ENCODE measurements at places on chromosomes 13 and 19.
A peak's percentile ranks its signal among the peaks of the same experiment; 100 is the strongest.

GRCh38 chr19:960020-960419, 24.1 kb upstream of the WDR18 start:
- DNase-seq, result no peak

GRCh38 chr13:80259159-80259558, 81.8 kb downstream of the SPRY2 start:
- no peak for DNase-seq

DNA sequence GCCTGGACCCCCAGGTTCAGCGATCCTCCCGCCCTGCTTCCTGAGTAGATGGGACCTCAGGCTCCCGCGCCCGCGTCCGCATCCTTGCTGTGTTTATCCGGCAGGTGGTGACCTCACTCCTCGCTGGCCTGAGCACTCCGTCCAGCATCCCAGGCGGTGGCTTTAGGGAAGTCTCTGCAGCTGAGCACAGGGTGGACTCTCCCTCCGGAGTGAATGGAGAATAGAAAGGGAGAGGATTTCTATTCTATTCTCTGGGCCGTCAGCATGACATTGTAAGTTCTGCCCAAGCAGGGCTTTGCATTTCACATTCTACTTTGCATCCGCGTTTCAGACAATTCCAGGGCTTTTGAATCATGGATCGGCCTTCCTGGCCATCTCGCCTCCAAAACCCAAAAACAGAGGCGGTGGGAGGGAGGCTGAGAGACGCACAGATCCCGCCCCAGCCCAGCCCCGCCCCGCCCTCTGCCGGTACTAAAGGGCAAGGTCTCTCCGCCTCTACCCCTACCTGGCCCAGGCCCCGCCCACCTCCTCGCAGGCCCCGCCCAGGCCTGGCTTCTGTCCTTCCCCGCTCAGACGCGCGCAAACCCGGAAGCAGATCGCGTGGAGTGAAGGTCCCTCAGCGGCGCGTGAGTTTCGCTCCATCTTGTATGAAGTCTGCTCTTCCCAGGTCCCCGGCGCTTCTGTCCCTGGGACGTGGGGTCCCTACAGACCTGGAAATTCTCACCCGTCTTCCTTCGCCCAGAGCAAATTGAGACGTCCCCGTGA, at the start of gene ZNF525:
TSS of gene ZNF525 (plus strand) at position 572 of the 765 bp plus-strand sequence. CDS start 6,577 bp downstream, outside the sequence.
- DNase-seq, result peak; percentile 94

GRCh38 chr19:35034588-35035382, 4.5 kb downstream of the SCN1B start:
- peak; percentile 45 for DNase-seq

DNA sequence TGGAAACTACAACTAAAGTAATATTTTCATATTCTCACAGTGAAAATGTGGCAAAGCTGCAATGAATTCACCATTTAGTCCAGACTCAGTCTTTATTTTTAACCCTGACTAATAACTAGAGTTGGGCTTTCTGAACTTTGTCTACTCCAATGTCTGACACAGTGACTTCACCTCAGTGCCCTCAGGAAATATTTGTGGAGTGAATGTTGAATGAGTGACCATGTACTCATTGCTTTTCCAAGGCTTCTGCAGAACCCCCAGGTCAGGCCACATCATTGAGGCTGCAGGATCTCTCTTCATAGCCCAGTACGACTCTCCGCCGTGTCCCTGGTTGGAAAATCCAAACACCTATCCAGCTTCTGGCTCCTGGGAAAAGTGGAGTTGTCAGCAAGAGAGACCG, 1.8 kb downstream of the ZNF175 start:
- DNase-seq, result no peak

DNA sequence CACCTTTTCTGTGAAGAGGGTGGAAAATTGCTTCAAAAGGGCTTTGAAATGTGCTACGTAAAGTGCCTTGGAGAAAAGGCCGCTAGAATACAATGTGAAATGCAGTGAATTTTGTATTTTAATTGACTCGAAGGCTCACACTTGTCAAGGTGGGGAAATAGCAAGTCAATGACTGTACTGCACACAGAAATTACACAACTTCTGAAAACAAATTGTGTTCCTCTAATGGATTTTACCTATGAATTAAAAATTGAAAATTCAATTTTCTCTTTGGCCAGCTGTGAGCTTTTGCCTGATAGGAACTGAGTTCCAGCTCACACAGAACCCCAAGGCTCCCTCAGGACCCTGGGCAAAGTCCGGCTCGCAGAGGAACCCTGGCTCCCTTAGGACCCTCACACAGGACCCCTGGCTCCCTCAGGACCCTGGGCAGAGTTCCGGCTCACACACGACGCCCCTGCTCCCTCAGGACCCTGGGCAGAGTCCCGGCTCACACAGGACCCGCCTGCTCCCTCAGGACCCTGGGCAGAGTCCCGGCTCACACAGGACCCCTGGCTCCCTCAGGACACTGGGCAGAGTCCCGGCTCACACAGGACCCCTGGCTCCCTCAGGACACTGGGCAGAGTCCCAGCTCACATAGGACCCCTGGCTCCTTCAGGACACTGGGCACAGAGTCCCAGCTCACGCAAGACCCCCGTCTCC, 324.9 kb downstream of the UQCRFS1 start:
- DNase-seq, result no peak

DNA sequence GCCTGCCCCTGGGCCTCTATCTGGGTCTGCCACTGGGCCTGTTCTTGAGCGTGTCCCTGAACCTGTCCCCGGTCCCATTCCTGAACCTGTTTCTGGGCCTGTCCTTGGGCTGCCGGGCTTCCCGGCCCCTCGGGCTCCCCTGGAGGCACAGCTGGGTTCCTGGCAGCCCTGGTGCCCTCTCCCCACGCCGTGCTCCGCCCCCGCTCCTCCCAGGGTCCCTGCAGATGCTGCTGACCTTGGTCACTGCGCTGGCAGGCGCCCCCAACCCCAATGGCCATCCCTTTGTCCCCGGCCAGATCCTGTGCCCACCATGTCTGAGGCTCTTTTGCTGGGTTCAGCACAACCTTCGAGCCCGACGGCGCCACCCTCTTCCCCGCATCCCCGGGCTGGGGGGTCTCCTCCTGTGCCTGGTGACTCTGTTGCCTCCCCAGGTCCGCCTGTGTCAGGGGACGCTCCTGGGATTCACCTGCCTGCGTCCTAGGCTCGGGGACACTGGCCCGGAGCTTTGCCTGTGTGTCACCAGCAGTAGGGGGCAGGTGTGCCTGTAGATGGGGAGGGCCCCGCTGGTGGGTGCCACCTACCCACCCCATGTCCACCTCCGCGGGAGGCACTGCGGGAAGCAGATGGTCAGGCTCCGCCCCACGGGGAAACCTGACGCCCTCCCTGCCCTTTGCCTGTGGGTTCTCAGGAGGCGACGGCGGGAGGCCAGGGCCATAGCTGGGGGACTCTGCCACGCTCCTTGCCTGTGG, 41.0 kb upstream of the GRTP1 start:
- DNase-seq, result no peak

DNA sequence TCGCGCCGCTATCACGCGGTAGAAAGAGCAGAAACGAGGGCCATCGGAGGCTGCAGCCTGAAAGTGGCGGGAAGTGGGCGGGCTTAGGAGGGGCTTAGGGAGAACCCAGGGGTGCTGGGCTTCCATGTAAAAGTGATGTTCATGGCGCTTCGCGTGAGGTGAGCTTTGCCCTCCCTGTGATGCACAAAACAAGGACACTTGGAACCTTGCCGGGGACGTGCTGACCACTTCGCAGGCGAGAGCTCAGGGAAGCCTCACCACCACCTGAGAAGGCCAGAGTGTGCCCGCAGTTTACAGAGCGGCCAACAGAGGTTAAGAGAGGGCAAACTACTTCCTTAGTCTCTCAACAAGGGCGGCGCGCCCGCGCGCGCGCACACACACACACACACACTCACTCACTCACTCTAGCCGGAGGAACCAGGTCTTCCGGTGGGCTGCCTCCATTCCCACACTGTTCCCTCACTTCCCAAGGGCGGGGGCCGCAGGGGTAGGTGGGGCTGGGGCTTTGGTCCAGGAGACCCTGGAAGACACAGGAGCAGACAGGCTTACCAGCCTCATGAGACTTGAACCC, 651 bp downstream of the GAPDHS start:
- no peak for DNase-seq

DNA sequence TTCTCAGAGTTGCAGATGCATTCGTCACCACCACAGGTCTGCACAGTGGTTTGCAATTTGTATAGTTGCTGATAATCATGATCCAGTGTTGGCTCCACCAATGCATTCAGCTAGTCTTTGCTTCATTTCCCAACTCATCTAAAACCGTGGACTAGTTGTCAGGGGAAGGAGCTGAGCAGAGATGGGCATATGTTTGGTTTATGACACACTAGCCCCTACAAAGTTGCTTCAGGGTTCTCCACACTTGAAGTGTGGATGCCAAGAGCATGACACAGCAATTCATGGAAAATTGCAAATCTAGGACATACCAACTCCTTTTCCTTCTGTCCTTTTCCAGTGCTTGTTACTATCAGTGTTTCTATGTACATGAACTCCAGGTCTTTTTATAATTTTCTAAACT, 168.0 kb downstream of the TNFSF13B start:
- no peak for DNase-seq

GRCh38 chr19:1213391-1214286, 8.1 kb downstream of the STK11 start:
- DNase-seq, result peak; percentile 84

GRCh38 chr13:49629947-49630346, 1.6 kb downstream of the ARL11 start:
- DNase-seq, result no peak

GRCh38 chr19:39083983-39084731, at the start of gene ACP7:
TSS of gene ACP7 (plus strand) at chr19:39084368. CDS start at chr19:39085270, 902 bp downstream.
- DNase-seq, result no peak

- no peak for DNase-seq
Observed at GRCh38 chr13:38850868-38851626, 139.6 kb downstream of the STOML3 start.
